ENCODE measurements at places on chromosomes 7 and 10. TPM values are rescaled to one million over a fixed set of nuclear protein-coding genes. Genes with fewer than 3 reads are reported as not detected.

Gene VPS41
- 27.6 TPM for total RNA-seq

Gene IL15RA
- total RNA-seq = 4.5 TPM

Gene PLEKHS1
- 0.07 TPM for total RNA-seq

Gene CARD11
- total RNA-seq = 1.8 TPM

Gene AKR1C8
- total RNA-seq = 0.21 TPM

Gene SEMA4G
- total RNA-seq = 8.3 TPM

Gene ARHGEF35
- total RNA-seq = 0.26 TPM

Gene CH25H
- 0.09 TPM for total RNA-seq

Gene OGDHL
- 0.07 TPM for total RNA-seq

Gene MALSU1
- 87.5 TPM for total RNA-seq

Gene ACSL5
- total RNA-seq = 0.32 TPM

Gene TWIST1
- total RNA-seq = 3.2 TPM

Gene C1QL3
- not detected for total RNA-seq

Gene HSPA12A
- 12.5 TPM for total RNA-seq

Gene GBX1
- 0.17 TPM for total RNA-seq

Gene GCK
- total RNA-seq = not detected

Gene TMEM236
- total RNA-seq = 0.07 TPM

Gene TMEM60
- 27.1 TPM for total RNA-seq

Gene HGF
- not detected for total RNA-seq

Gene EIF4H
- total RNA-seq = 284 TPM

Gene FEZF1
- not detected for total RNA-seq

Gene OPN4
- total RNA-seq = not detected

Gene ADCY1
- 1.3 TPM for total RNA-seq

Gene GIMAP2
- total RNA-seq = not detected

Gene BLNK
- total RNA-seq = not detected

Gene IDI2
- total RNA-seq = not detected

Gene AASS
- 0.06 TPM for total RNA-seq

Gene ASZ1
- not detected for total RNA-seq

Gene LRRD1
- total RNA-seq = not detected

Gene SORBS1
- total RNA-seq = 0.69 TPM

Gene CAV2
- 177 TPM for total RNA-seq

Gene SLC18A3
- not detected for total RNA-seq

Gene ICA1
- total RNA-seq = 0.85 TPM

Gene DYNC1I1
- total RNA-seq = 0.20 TPM

Gene TNS3
- 77.4 TPM for total RNA-seq

Gene SPDYE5
- not detected for total RNA-seq

Gene PRKAR2B
- 3.3 TPM for total RNA-seq

Gene PPP1R17
- not detected for total RNA-seq

Gene HOXA1
- 4.0 TPM for total RNA-seq

Gene HIP1
- total RNA-seq = 18.1 TPM

Gene TMEM176B
- total RNA-seq = not detected

Gene TRPV5
- not detected for total RNA-seq

Gene PRLHR
- not detected for total RNA-seq

Gene SPDYE2
- total RNA-seq = not detected

Gene SP8
- total RNA-seq = not detected

Gene MYO1G
- 0.07 TPM for total RNA-seq

Gene IL6
- total RNA-seq = 4.6 TPM

Gene HTRA1
- 64.3 TPM for total RNA-seq

Gene FZD1
- 2.7 TPM for total RNA-seq

Gene ZPBP
- not detected for total RNA-seq

Gene GJC3
- total RNA-seq = 0.14 TPM

Gene TDRD1
- total RNA-seq = not detected

Gene PLEKHA8
- total RNA-seq = 3.9 TPM
